Activated CD4-positive, alpha-beta T cell treated with anti-CD3 and anti-CD28 coated beads, Interleukin-2, Interleukin-4, amounts not matched to agents 100 ng/mL and 50 ng/mL, durations not matched to agents 16 hours and 8 hours (primary cell): ENCODE measurements at places on chromosomes 12 and 14.
A peak's percentile ranks its signal among the peaks of the same experiment; 100 is the strongest.

DNA sequence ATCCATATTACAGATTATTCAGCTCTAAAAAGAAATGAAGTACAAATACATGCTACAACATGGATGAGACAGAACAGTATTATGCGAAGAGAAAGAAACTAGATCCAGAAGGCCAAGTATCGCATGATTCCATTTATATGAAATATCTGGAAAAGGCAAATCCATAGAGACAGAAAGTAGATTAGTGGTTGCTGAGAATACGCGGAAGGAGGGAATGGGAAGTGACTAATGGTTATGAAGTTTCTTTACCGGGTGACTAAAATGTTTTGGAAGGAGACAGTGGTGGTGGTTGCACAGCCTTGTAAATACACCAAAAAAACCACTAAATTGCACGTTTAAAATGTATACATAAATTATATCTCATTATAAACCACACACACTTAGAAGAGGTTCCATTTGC is 12.5 kb downstream of the PRDM4 start:
- no peak for DNase-seq

DNA sequence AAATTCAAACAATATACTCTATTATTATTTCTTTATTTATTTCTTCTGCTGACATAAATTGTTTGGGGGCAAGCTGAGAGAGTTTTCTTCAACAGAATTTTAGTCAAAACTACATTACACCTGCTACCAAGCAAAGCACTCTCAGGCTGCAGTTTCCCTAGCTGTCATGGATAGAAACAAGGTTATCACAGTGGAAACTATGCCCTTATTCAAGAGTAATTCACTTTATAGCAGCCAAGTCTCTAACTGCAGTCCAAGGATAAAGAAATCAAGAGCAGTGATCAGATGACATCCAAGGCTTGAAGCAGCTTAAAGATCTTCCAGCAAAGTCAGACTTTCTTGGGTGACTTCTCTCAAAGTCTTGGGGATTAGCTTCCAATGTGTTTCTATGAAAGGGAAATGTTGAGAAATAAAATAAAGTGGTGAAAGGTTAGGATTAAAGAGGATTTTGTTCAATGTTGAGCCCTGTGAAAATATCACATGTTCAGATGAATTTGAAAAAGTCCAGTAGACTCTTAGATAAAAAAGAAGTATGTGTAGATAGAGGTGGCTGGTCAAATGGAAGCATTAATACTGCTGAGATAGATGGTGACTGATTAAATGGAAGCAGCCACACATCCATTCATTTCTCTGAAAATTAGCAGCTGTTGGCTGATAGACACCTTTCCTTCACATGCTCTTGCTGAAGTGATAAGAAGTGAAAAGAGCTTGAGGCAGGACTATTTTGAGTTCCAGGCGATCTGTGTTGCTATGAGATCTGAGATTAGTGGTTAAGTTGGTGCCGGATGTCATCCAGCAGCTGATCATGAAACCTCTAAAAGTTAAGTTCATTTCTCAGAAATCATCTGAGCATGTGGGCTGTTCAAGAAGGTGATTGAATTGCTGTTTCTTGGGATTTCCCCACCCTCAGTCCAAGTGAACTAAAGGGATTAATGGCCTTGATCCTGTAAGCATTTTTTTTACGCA is 257.8 kb upstream of the BTG1 start:
- DNase-seq: peak; percentile 88

- no peak for DNase-seq
These were observed 70.1 kb upstream of the STRN3 start for GRCh38 chr14:31096255-31096654.

DNA sequence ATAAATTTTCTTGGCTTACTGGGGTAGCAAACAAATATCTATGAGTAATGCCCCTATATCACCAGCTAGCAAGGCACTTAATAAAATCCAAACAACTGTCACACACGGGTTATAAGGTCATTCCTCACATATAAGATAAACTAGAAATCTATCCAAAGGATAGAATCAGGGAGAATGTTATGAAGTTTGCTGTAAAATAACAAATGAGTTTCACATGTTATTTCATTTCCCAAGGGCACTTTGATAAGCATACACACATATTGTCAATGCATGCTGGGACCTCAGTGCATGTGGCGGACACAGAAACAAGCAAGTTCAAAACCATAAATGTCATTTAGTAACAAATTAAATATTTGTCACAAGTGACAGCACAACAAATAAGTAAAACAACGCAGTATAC is 429.4 kb downstream of the GXYLT1 start:
- no peak for DNase-seq

GRCh38 chr14:58638231-58639197 is 752 bp downstream of the DACT1 start:
- DNase-seq: no peak

DNA sequence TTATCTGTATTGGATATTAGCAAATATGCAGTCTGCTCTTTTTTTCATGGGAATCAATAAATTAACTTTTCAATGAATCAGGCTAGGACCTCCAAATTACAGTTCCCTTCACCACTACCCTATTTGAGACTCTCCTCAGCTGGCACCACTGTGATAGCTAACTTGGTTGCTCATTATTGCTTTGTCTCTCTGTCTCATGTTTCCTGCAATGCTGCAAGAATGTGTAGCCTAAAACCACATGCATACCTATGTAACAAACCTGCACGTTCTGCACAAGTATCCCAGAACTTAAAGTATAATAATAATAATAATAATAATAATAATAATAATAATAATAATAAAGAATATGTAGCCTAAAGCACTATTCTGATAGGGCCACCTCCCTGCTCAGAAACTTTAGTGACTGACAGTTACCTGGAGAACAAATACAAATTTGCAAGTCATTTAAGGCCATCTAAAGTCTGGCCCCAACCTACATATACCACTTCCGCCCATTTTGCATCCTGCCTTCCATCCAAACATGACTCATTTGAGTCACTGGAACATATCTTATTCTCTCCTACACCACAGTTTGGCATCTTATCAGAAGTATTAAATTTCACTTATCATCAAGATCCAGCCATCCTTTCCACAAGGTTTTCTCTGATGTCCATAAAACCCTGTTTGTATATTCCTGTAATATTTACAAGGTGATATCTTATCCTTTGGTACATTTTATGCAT is 215.1 kb downstream of the LRRK2 start:
- no peak for DNase-seq

- no peak for DNase-seq
These were observed 70.3 kb upstream of the PYGL start for GRCh38 chr14:51014625-51015024.

DNA sequence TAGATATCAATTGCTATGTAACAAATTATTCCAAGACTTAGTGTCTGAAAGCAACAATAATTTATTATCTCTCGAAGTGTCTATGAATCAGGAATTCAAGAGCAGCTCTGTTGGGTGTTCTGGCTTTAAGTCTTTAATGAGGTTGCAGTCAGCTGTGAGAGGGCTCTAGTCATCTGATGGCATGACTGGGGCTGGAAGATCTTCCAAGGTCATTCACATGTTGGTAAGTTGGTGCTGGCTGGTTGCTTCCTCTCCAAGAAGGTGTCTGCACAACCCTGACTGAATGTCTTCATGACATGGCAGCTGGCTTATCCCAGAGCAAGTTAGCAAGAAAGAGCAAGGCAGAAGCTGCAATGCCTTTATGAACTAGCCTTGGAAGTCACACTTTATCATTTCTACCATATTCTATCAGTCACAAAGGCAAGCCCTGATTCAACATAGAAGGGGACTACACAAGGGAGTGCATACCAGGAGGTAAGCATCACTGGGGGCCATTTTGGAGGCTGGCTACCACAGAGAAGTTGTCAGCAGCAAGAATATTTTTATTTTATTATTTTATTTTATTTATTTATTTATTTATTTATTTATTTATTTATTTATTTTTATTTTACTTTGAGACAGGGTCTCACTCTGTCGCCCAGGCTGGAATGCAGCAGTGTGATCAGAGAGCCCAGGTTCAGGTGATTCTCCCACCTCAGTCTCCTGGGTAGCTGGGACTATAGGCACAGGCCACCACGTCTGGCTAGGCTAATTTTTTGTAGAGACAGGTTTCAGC is 7.6 kb upstream of the SLC38A2 start:
- DNase-seq: no peak

DNA sequence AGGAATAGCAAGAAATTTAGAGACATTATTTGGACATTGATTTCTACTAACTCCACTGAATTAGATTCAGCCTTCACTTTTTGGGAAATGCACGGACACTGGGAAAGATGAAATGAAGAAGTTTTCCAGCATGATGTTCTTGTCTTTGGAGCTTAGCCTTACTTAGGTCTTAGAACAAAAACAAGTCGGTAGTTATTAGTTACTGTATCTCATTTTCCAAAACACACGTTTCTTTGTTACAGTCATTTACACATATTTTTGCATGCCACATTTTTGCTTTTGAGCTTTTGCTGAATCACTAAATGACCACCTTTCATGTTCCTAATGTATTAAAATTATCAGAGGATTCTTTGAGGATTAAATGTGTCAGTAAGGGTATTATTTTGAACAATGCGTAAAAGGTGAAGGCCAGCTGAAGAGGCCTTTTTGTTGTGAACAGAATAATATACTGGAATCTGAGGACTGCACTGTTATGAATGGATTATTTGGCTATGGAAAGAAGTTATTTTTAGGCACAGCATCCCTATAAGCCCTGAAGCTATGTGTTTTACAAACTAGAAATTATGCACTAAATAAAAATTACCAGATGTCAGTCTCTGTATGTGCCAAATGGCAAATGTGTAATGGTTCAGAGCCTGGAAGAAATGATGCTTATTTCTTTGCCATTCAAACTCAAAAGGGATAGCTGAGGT is 138.2 kb downstream of the SRGAP1 start:
- no peak for DNase-seq

- no peak for DNase-seq
These were observed 98.3 kb downstream of the LRRC74A start for GRCh38 chr14:76924371-76925096.

DNA sequence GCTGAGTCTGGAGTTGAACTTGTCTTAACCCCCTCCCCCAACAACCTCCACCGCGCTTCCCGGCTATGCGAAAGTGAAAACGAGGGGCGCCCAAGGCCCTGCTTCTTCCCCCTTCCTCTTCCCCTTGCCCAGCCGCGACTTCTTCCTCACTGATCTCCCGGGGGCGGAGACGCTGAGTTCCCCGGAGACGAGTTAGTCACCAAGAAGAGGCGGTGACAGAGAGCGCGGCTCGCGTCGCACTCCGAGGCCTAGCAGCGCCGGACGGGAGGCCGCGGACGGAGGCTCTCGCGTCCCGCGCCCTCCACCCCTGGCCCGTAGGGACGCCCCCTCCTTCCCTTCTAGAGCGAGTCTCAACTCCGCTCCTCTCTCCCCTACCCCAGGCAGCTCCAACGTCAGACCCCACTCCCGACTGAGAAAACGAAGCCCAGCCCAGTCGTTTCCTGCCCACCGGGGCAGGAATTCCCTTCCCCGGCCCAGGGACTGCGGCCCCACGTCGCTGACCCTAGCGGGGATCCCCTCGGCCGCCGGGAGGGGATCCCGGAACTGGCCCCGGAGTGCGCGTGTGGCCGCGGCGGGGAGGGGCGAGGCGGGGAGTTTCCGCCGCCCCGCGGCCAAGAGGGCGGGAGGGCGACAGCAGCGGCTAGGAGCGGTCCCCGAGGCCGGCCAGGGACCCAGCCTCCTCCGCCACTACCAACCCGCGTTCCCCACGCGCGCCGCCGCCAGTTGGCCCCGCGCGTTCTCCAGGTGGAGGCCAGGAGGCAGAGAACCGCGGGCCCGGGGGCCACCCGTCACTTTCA is 1.4 kb downstream of the BAZ1A start:
- DNase-seq: peak; percentile 91

- DNase-seq: no peak
These were observed 11.3 kb downstream of the TSFM start for GRCh38 chr12:57793920-57794319.

DNA sequence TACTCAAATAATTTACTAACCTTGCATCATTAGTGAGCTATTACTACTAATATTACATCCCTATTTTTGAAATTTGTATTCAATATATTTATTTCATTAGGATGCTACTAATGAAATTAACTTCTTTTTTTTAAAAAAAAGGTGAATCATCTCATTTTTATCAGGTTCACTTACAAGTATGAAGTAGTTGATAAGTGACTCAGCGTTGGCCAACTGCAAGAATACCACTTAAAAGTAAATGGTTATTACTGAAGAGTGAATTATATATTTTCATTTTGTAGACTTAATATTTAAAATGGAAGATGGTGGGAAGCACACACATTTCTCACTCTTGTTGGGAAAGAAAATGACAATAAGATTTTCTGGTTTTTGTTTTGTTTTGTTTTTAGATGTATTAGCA is 19.6 kb downstream of the OR4N2 start:
- no peak for DNase-seq
